ENCODE measurements at places on chromosomes 5 and 9.

DNA sequence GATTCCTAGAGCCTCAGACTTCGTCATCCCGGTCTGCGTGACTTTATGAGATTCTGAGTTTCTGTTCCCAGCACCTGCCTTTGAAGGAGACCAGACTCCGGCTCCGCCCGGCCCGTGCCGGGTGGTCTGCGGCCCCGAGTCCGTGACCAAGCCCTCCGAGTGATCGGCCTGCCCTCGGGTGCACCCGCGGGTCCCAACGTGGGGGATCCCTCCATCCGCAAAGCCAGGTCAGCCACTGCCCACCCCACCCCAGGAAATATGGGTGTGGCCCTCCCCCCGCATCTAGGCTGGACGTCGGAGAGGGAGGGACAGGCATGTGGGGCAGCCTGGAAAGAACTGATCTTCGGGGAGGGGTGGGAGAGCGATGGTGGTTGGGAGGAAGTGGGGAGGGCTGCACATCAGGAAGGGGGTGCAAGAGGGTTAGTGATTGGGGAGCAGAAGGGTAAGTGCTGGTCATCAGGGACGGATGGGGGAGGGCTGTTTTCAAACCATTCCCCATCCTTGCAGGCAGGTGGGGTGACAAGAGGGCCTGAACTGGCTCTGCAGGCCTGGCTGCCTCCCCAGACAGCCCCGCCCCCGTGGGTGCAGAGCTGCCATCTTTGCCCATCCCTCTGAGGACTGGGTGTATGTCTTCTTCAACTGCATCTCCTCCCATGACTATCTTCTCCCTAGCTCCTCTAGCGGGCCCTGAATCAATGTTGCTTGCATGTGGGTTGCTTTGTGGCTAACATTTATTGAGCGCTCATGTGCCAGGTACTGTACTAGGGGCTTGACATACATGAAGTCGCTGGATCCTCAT, 747 bp downstream of the LRSAM1 start:
- DNase-seq = no peak

GRCh38 chr5:127840809-127841208, 137.6 kb downstream of the CCDC192 start:
- no peak for DNase-seq

GRCh38 chr5:79959407-79959806, 31.7 kb downstream of the MTX3 start:
- no peak for DNase-seq

DNA sequence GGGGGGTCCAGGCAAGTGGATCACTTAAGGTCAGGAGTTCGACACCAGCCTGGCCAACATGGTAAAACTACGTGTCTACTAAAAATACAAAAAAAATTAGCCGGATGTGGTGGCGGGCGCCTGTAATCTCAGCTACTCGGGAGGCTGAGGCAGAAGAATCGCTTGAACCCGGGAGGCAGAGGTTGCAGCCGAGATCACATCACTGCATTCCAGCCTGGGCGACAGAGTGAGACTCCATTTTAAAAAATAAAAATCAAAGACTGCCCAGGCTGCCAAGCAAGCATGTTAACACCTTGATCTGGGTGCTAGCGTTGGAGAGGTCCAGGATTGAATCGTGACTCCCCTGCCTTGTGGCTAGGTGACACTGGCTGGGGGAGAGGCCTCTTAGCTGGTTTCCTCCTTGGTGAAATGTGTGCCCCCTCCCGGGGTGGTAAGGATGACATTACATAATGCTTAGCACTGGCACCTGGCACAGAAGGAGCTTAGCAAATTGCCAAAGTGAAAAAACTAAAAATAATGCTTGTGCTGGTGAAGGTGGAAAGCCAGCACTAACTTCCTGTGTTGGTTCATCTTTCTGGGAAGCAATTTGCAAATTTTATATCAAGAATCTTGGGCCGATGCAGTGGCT, 2.2 kb upstream of the CIZ1 start:
- DNase-seq = no peak

DNA sequence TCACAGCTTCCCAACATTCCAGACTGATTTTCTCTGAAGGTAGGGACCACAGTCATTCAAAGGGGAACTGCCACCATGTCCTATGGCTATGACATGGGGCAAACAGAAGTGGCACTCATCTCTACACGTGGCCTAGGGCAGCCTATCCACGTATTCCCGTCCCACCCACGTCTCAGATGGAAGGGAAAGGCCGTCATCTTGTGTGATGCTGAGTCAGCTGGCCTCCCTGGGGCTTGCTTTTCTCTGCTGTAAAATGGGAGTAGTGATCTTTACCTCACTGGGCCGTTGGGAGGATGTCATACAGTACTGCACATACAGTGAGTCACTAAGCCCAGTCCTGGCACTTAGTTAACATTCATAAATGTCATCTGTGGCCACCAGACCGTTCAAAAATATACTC, 72.3 kb downstream of the RAPGEF1 start:
- no peak for DNase-seq

GRCh38 chr5:175542232-175542965, 64.0 kb downstream of the SFXN1 start:
- no peak for DNase-seq

GRCh38 chr5:23717486-23717885, 210.1 kb downstream of the PRDM9 start:
- no peak for DNase-seq

DNA sequence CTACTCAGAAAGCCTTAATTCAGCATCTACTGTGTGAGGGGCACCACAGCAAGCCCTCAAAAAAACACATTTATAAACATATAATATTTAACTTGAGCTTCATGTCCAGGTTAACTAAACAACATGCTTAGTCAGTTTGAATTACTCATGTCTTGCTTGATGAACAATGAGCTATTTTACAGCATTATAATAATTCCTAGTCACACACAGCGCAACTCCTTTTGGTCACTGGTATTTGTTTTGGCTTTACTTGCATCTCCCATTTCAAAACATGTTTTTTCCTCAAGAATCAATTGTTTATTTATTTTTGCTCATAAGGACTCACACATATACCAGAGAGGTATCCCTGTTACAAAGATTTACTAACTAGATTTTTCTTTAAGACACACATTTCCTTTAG, 616.7 kb upstream of the DAB2 start:
- no peak for DNase-seq

- DNase-seq = no peak
Measured at GRCh38 chr9:4277531-4277991, 22.3 kb downstream of the GLIS3 start.

- no peak for DNase-seq
Measured at GRCh38 chr5:88683506-88684135, 199.4 kb downstream of the MEF2C start.

DNA sequence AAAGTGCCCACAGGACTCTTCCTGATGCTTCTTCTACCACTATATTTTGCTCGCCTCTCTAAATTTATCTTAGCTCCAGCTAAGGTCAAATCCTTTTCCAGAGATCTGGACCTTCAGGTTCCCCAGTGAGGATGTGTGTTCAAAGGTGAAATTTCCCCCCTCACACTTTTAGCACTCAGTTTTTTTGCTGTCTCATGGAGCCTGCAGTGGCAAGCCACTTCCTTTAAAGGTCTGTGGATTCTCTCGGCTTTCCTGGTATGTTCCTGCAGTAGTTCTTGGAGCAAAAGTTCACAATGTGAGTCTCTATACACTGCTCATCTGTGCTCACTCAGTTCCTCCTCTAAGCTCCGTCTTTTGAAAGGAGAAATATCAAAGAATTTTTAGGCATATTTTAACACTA, 181.4 kb downstream of the LURAP1L start:
- DNase-seq = no peak
